Jurkat, Clone E6-1 (cell line): ENCODE measurements at places on chromosomes 6 and 20.

GRCh38 chr6:71737953-71738352, 148.4 kb upstream of the RIMS1 start:
- DNase-seq = no peak

DNA sequence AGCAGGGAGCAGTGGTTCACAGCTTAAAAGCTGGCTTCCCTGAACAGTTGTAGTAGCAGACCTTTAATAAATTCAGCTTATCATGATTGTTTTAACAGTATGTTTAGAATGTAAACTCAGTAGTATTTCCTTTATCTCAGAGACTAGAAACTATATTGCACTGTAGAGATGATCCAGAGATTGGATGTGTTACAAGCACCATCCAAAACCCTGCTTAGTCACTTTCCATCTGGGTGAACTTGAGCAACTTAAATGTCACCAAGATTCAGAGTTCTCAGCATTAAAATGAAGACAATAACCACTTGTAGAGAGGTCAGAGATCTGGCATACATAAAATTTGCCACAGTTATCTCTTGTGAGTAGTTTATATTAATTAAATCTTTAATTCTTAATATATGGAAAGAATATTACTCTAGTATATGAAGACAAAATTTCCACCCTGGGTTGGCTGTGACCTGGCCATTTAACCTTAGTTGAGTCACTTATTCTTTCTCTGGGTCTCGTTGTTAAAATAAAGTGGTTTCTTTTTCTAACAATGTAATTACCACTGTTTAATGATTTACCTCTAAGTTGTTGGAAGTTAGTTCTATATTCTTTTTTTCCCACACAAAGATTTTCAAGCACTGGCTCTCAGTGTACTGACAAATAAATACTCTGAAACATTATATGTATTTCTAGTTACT, 239.2 kb upstream of the FKBP1C start:
- no peak for DNase-seq

- DNase-seq = peak; percentile 19
Measured at GRCh38 chr20:37774156-37774555, 80.3 kb downstream of the CTNNBL1 start.

DNA sequence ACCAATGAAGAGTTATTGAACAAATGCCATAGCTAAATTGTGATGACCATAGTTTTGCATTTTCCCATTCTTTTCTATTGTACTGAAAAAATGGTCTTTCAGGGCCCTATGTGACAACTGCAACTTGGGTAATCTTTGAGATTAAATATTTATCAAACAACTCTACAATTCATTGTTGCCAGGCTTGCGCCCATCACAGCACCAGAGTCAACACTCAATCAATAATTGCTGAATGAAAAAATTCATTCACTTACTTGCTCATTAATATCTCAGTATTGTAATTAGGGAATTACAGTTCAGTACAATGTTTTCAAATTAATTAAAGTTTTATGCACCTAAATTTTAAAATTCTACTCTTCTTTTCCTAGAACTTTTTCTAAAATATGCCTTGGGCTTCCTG, 7.7 kb upstream of the RALGAPA2 start:
- no peak for DNase-seq

DNA sequence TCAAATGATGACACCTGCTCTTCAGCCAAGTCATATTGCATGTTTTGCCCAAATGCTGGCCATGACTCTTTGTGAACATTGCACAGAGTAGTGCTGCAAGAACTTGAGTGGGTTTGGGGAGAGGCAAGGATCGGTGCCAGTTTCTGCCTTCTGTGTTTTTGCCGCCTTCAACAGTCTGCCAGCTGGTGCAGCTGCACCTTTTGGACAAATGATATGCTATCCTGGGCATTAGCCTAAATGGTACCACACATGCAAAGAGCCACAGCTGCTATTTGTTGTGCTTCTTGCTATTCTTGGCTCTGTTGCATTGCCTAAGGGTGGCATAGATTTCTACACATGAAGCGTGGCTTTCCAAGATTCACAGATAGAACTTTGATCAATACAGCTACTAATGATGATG, 189.0 kb upstream of the CCN2 start:
- no peak for DNase-seq

- DNase-seq = no peak
Measured at GRCh38 chr6:88908598-88909548, 54.5 kb downstream of the RNGTT start.

DNA sequence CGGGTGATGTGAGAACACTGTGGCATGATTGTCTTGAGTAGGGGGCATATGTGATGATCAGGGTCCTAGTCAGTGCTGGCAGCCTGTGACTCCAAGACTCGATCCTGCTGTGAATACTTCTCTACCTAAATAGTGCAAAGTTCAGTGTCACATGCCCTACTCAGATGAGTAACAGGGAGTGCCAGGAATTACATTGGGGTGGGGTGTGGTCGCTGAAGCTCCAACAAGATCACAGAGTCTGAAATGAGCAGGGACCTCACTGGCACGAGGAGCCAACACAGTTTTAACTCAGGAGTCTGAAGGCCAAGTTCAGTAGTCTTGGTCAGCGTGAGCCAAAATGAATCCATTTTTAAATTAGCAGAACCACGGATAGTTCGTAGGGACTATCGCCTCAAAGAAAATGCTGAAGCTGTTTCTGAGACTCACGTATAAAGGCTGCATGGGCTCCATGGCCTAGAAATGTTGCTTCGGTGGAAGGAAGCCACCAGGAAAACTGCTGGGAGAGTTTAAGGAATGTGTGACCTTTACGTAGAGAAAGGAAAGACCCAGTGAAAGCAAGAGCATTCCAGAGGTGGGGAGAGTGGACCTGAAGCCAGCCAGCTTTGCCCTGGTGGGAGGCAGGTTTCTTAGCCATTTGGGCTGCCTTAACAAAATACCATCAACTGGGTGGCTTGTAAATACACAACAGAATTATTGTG, 72.2 kb downstream of the RPP40 start:
- DNase-seq = no peak

DNA sequence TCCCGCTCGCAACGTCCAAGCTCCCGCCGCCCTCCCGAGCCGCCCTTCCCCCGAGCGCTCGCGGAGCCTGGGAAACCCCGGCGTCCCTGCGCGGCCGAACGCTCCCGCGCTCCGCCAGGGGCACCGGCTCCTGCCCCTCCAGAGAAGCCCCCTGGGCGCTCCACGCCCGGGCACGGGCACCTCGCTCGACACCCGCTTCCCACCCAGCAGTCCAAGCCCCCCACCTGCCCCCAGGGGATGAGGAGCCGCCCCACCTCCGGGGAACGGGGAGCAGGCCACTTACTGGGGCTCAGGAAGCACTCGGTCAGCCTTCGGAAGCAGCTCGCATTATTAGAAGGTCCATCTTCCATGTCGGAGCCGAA, 1.4 kb downstream of the PDE10A start:
- DNase-seq = no peak

- peak; percentile 23 for DNase-seq
Measured at GRCh38 chr6:34115403-34115795, 30.5 kb downstream of the GRM4 start.

GRCh38 chr6:157316871-157317814, 6.2 kb downstream of the TMEM242 start:
- no peak for DNase-seq

DNA sequence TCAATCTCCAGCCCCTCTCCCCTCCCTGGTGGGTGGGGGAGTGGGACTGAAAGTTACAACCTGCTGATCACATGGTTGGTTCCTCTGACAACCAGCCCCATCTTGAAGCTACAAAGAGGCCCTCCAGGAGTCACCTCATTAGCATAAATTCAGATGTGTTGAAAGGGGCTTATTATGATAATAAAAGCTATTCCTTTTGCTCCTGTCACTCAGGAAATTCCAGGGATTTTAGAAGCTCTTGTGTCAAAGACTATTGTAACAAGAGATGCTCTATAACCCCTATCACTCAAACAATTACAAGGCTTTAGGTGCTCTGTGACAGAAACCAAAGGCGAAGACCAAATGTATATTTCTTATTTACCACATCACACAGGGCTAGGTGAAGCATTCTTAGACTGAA, 30.1 kb upstream of the MBOAT1 start:
- no peak for DNase-seq

DNA sequence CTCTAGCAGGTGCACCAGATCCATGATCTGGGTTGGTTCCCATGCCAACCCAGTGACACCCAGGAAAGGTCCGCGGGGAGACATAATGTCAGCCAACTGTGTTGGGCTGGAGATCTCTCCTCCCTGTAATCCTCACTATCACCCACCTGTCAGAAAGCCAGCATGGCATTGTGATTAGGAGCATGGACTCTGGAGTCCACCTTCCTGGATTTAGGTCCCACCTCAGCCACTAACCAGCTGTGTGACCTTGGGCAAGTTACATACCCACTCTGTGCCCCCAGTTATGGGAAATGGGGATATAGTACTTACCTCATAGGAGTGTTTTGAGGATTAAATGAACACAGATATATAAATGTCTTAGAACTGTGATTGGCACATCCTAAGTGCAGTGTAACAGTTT, 97.9 kb downstream of the ZDHHC14 start:
- no peak for DNase-seq

DNA sequence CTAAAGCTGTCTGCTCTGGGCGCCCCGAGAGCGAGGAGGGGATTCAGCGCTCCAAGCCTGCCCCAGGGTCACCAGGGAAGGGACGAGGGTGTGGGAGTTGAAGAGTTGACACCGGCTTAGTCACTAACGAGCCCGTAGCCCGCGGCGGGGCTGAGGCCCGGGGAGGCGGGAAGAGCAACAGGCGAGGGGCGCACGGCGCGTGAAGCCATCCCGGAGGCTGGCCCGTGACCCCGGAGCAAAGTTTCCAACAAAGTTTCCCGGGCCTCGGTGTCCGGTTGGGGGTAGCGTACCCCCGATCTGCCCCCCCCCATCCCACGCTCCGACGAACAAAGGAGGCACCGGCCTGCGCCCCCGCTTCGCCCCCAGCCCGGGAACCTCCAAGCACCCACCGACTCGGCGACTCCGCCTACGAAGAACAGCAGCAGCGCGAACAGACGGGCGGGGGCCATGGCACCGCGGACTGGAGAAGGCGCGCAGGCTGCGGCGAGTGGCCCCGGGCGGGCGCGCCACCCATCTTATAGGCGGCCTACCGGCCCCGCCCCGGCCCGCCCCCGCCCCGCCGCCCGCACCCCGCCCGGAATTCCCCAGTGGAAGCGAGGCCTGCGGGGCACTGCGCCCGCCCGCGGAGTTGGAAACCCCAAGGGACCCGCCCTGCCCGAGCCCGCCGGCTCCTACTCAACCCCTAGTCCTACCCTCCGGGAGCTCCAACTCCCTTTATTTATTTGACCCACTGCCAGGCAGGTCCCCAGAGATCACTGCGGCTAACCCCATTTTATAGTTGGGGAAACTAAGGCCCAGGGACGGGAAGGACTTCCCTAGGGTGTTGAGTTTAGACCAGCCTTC, at the start of gene SDC4:
SDC4 (minus strand) TSS at position 489 of the 843 bp plus-strand sequence; CDS start at position 449, 40 bp downstream.
- no peak for DNase-seq

GRCh38 chr20:62596921-62597320, 45.4 kb upstream of the SLCO4A1 start:
- DNase-seq = no peak

GRCh38 chr6:39451831-39452230, 129.3 kb upstream of the KCNK16 start:
- DNase-seq = peak; percentile 42
